Activated CD4-positive, alpha-beta T cell treated with anti-CD3 and anti-CD28 coated beads, Interleukin-2, amount 50 U/mL, for 16 hours (primary cell): ENCODE measurements at places on chromosomes 4 and X.

GRCh38 chr4:93317057-93317456 lies 511.5 kb upstream of the ATOH1 start:
- DNase-seq, result no peak

- DNase-seq, result no peak
Measured at GRCh38 chrX:109155161-109155560, 326.7 kb downstream of the GUCY2F start.

- DNase-seq, result peak; percentile 79
Measured at GRCh38 chrX:132217203-132218073, 1.8 kb downstream of the RAP2C start.

GRCh38 chr4:142959173-142959572 lies 113.1 kb upstream of the INPP4B start:
- DNase-seq, result no peak

- no peak for DNase-seq
Measured at GRCh38 chr4:153755186-153755585, 4.6 kb downstream of the RNF175 start.

GRCh38 chr4:113701169-113701568 lies 60.4 kb downstream of the CAMK2D start:
- no peak for DNase-seq

- DNase-seq, result no peak
Measured at GRCh38 chr4:143358419-143358818, 21.7 kb downstream of the GAB1 start.

DNA sequence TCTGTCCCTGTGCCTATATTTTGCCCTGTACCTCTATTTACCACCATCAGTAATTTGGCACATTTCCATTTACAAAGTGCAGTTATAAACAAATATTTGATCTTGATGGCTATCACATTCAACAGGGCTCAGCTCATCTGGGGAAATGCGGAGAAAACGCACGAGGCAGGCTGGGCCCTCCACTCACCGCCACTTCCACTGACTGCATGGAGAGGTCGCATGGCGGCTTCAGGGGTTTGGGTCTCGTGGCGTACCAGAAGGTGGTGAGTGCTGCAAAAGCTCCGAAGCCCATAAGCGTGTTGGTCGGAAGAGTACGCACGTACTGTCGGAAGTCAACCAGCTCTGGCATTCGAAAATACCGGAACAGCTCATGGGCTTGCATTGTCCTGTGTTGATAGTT lies 22.6 kb downstream of the ACSL1 start:
- DNase-seq, result no peak

GRCh38 chr4:109365939-109366338 lies 63.5 kb upstream of the COL25A1 start:
- DNase-seq, result peak; percentile 8

GRCh38 chrX:133297284-133297683 lies 79.1 kb upstream of the TFDP3 start:
- no peak for DNase-seq

DNA sequence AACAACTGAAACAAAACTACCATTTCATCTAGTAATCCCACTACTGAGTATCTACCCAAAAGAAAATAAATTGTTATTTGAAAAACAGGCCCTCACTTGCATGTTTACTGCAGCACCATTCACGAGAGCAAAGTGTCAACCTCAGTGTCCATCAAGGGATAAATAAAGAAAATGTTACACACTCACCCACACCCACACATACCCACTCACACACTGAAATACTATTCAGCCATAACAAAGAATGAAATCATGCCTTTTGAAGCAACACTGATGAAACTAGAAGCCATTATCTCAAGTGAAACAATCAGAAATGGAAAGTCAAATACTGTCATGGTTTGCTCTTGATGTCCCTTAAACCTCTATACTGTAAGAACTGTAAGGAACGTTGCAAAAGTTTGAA lies 44.8 kb upstream of the CLNK start:
- DNase-seq, result no peak

DNA sequence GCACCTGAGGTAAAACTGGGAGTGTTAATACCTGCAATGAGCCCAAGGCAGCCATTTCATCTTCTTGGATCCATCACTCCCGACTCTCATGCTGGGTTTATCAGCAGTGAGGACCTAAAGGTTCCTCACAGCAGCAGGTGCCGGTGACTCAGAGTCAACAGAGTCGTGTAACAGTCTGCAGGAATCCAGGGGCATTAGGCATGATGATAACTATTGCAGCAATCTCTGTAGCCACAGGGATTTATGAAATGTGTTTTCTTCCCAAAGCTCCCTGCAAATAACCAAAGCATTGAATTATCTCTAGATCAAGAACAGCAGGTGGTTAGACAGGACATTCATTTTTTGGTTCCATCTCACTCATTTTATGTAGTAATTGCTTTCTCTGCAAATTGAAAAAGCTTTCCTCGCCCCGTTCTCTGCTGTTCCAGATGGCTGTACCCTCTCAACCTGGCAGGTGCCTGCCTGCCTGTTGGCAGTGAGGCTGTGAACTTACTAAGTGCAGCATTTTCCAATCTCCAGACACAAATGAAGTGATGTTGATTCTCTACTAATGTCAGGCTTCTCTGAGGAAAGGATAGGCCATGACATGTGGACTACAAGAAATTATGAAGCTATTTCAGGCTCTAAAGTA lies 48.1 kb upstream of the TSPAN7 start:
- no peak for DNase-seq

GRCh38 chrX:53284684-53285447 lies 3.5 kb upstream of the IQSEC2 start:
- peak; percentile 55 for DNase-seq

DNA sequence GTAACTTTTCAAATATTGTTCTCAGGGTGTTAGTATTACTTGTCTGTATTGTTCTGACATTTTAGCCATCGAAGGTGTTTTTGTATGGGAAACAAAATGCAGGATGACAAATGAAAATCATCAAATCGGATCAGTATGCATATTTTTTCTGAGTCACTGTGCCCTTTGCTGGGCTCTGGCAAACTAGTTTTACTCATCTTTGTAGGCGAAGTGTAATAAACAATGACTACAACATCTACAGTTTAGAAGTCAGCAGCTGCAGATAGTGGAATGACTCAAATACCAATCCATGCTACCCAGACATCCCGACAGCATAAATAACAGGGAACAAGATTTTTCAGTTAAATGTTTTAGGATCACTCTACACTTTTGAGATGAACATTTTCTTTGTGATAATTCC lies 557.3 kb upstream of the TENM3 start:
- DNase-seq, result no peak

DNA sequence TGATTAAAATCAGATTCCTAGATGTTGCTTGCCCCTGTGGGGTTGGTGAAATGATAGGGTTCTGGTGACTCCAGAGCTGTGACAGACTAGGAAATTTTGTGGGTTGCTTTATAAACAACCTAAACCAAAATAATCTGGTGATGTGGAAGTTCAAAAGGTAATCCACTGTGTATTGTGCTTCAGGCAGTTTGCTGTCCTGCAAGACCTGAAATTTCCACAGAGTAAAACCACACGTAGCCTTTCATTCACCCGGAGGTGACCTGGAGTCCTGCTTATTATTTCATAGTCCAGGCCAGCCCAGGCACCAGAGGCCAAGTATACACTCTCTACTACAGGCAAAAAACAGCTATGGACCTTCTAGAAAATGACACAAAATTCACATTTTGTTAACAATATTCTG lies 114.6 kb upstream of the CBR4 start:
- no peak for DNase-seq

GRCh38 chr4:170001745-170002267 lies 24.4 kb downstream of the MFAP3L start:
- DNase-seq, result no peak

- no peak for DNase-seq
Measured at GRCh38 chr4:5069901-5070300, 18.6 kb downstream of the STK32B start.

DNA sequence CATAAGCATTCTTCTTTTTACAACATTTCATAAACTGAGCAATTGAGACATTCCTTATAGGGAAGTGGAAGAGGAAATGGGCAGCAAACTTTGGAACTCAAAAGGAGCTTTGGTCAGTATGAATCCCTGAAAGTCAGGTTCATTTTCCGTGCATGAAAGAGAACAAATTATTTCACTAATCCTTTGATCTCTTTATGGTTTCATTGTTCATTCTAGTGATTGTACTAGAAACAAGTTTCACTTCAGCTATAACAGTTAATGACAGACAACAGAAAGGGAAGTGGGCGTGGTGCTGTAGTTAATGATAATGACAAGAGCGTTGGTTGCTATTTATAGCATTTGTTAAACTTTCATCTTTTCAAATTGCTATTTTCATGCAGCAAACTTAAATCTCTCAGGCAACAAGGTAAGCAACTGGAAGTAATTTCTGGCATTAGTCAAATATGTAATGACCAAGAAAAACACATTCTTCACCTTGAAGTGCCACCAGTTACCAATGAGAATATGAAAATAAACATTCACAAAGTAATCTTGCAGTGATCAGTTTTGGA lies 98.4 kb downstream of the AREG start:
- DNase-seq, result no peak

DNA sequence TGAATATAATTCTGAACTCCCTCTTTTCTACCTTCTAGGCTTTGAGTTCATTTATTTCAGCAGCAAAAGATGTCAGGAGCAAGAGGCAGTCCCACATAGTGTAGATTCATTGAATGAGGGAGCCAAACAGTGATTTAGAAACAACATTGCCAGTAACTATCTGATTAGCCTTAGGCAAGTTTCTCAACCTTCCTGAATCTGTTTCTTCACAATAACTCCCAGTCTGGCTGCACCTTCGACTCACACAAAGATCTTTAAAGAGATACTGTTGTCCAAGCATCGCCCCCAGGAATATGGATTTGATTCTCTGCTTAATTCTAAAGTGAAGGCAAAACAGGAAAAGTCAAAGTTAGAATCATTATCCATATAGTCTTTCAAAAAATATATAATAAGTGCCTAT lies 1026.2 kb downstream of the DMD start:
- no peak for DNase-seq

- no peak for DNase-seq
Measured at GRCh38 chrX:13688384-13688957, 457 bp upstream of the RAB9A start.

DNA sequence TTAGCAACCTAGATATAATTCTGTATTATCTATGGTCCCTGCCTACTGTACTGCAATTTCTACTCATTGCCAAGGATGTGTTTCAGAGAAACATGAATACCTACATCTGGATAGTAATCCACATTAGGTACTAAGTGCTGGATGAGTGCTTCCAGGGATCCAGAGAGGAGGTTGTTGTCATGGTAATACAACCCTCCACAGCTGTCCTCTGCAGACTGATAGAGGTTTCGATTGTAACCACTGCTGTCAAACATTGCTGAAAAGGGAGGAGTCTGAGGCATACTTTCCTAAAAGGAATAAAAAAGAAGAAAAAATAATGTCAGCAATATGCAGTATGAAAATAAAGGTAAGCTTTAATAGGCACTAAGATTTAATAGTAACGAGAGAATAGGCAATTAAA lies 12.5 kb downstream of the RASGEF1B start:
- no peak for DNase-seq

GRCh38 chr4:16516796-16517439 lies 290.6 kb upstream of the TAPT1 start:
- DNase-seq, result no peak
